ENCODE measurements at places on chromosomes 1 and 21. TPM values are rescaled to one million over a fixed set of nuclear protein-coding genes. Genes with fewer than 3 reads are reported as not detected.

AKNAD1 gene
- not detected for total RNA-seq

AGBL4 gene
- total RNA-seq = 0.11 TPM

E2F2 gene
- total RNA-seq = 0.50 TPM

SLAMF6 gene
- 6.3 TPM for total RNA-seq

BACE2 gene
- total RNA-seq = not detected

WNT4 gene
- total RNA-seq = not detected

HPCAL4 gene
- total RNA-seq = 22.8 TPM

LRIG2 gene
- 12.9 TPM for total RNA-seq

- DNase-seq = no peak
Measured at GRCh38 chr1:20068722-20069121, 1.3 kb upstream of the PLA2G5 start.

- DNase-seq = no peak
Measured at GRCh38 chr1:111777301-111777700, 21.6 kb downstream of the DDX20 start.

GRCh38 chr1:59078070-59078800 lies 218.7 kb upstream of the FGGY start:
- no peak for DNase-seq

DNA sequence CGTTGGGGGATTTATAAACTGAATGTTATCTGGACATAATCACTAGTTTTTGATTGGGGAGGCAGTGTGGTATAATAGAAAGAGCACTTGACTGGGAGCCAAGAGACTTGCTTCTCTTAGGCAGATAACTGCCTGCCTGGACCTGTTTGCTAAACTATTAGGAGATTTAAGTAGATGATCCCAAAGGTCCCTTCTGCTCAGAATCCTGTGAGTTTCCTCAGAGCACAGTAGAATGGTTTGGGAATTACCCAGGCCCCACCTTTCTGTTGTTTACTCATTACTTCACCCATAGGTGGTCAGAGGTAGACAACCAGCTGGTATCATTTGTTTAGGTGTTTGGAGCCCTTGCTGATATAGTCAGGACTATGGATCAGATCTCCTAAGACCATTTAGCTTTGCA lies 10.3 kb upstream of the PODN start:
- no peak for DNase-seq

DNA sequence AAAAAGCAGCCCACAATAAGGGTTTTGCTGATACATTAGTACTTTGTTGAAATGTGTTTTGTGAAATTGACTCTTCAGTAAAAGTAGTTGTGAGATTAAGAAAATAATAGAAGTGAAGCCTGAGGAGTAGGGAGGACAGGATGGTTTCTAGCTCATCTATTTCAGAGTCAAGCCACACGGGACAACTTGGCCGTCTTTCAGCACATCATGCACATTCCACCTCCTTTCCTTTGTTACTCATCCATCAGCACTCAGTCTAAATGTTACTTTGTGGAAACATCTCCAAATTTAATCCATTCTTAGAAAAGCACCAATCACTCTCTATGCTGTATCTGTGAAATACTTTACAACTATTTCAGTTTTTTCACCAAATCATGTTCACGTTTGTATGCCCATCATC lies 223.3 kb downstream of the FGGY start:
- DNase-seq = no peak

- no peak for DNase-seq
Measured at GRCh38 chr1:6288026-6288425, 27.1 kb upstream of the GPR153 start.

GRCh38 chr1:39269791-39270342 lies 65.4 kb downstream of the MACF1 start:
- no peak for DNase-seq

GRCh38 chr1:82152356-82153271 lies 351.9 kb downstream of the ADGRL2 start:
- DNase-seq = no peak

GRCh38 chr1:78665809-78666208 lies 16.2 kb downstream of the IFI44 start:
- DNase-seq = no peak

DNA sequence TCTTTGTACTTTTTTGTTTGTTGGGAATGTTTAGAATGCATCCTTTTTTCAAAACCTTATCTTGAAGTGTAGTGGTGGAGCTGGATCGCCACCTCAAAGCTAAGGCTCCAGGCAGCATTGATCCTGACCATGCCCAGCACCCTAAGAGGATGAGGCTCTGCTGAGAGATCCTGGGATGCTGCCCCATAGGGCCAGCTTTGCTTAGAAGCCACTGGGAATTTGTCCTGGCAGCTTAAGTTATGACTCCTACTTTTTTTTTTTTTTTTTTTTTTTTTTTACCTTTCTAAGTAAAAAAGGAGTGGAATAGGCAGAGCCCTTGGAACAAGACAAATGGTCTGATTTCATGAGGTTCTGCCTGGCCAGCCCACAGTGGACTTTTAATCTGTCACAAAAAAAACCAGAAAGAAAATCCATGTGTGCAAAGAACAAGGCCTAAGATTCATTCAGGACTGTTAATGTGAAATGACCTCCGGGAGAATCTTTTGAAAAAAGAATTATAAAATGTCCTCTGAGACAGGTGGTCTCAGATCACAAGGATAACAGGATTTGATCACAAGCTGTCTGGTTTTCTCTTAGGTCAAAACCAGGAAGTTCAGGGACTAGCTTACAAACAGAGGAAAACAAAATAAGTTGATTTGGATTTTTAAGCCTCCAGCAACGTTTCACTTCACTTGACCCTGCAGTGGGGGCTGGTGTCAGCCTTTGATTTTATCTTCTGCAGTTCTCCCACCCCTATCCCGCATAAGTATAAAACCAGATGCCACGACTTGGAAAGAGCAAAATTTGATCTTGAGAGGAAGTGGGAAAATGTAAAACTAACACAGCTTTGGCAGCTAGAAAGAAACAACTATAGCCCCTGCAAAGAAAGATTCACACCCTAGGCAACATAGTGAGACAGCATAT lies 25.9 kb upstream of the RAP1A start:
- DNase-seq = no peak
